ENCODE measurements at places on chromosomes 1 and 21. TPM values are rescaled to one million over a fixed set of nuclear protein-coding genes. Genes with fewer than 3 reads are reported as not detected.

The GBP7 gene
- polyA plus RNA-seq = not detected

The FMO2 gene
- polyA plus RNA-seq = not detected

The IL22RA1 gene
- 1.2 TPM for polyA plus RNA-seq

The PLPP3 gene
- 23.6 TPM for polyA plus RNA-seq

The DTL gene
- 22.0 TPM for polyA plus RNA-seq

The KCNK1 gene
- polyA plus RNA-seq = 6.2 TPM

The ABL2 gene
- polyA plus RNA-seq = 12.9 TPM

The KIRREL1 gene
- polyA plus RNA-seq = 41.3 TPM

The CLCA1 gene
- not detected for polyA plus RNA-seq

DNA sequence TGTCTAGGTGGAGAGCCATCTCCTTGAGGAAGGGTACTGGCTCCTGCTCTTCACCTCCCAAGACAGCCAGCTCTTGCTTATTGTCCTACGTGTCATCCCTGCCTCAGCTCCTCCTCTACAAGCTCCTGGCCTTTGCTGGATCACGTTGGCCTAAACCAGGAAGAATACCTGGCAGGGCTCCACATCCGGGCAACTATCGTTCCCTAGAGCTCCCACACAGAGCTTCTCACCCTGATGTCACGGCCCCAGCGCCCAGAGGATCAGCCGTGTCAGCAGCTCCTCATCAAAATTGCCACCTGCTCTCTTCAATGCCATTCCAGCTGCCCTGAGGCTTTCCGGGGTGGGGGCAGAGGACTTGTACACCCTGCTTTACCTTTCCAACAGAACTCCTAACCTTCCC lies 1.9 kb upstream of the TPM3 start:
- DNase-seq = peak; percentile 27

GRCh38 chr1:43184995-43185394 lies 12.9 kb downstream of the CFAP57 start:
- DNase-seq = no peak

DNA sequence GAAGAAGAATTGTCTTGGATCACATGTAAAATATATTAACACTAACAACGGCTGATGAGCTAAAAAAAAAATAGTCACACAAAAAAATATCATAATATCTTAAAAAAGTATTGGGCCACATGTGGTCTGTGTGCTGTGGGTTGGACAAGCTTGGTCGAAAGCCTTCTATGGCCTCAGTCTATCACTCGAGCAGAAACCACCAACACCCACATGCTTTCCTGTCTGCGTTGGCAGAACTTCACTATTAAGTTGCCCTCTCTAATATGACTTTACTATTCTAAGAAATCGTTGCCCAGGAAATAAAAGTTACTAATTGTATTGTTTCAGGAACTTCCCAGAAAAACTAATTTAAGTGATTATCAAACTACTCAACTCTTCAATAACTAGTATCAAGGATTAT lies 28.2 kb upstream of the ETS2 start:
- DNase-seq = no peak

DNA sequence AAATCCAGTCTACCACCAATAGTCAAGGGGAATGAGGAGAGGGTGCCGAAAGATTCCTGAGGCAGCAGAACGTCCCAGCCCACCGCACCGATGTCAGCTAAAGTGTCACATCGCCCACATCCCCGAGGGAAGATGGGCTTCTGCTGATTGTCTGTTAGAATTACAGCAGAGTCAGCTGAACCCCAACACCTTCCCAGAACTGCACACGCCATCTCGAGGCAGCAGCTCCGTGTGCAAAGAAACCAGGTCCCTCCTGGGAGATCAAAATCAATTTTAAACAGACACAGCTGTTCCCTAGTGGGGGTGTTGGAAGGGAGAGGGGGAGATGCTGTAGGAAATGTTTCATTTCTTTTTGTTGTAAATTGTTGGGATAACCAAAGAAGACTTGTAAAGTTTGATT lies 12.8 kb upstream of the KAZN start:
- DNase-seq = no peak

- no peak for DNase-seq
These were observed 35.9 kb upstream of the SLC45A1 start for GRCh38 chr1:8281843-8282509.

DNA sequence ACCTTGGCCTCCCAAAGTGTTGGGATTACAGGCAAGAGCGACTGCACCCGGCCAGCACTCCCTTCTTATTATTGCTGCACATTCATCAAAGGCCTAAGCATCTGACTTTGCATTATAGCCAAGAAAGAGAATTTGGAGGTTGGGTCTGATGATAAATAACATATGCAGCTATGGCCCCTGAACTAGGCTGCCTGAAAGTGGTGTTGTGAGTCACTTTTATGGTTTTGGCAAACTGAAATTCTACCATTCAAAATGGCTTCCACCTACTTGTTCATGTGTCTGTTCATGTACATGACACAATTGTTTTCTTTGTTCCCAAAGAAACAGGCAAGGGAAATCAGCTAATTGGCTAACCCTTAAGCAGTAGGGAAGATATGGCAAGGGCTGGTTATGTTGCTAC lies 25.0 kb upstream of the UAP1 start:
- DNase-seq = peak; percentile 4

- no peak for DNase-seq
These were observed 8.8 kb downstream of the TBCE start for GRCh38 chr1:235375919-235376605.

DNA sequence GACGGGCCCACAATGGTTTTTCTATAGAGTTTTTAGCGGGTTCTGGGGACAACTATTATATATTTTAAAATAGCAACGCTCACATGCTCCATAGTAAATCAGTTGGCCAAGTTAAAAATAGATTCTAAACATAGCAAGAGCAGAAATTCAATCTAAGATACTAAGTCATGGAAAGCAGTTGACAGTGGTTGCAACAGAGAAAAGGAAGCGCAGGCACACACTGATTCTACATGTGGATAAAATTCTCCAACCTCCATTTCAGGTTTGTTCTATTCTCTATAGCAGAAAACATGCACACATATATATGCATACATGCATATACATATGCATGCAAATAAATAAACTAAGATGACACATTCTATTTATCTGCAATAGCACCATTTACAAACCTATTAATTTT lies 89.6 kb upstream of the HNRNPU start:
- no peak for DNase-seq

DNA sequence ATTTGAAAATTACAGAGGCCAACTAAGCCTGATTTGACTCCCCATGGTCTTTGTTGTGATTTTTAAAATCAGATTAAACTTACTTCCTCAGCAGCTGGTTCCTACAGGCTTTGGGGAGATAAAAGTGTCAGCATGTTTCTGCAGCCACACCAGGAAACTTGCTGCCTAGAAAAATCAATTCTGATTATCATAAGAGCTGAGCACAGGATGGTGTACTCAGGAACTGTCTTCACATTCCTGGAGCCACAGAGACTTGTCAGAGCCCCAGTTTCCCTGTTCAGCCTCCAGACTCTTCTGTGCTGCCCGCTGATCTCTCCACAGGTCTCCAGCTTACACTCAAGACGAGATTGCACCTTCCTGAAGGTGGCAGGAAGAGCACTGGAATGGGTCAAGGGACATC lies 23.9 kb downstream of the RAB3B start:
- no peak for DNase-seq

GRCh38 chr1:32771561-32772280 lies 45.4 kb downstream of the YARS1 start:
- DNase-seq = no peak

DNA sequence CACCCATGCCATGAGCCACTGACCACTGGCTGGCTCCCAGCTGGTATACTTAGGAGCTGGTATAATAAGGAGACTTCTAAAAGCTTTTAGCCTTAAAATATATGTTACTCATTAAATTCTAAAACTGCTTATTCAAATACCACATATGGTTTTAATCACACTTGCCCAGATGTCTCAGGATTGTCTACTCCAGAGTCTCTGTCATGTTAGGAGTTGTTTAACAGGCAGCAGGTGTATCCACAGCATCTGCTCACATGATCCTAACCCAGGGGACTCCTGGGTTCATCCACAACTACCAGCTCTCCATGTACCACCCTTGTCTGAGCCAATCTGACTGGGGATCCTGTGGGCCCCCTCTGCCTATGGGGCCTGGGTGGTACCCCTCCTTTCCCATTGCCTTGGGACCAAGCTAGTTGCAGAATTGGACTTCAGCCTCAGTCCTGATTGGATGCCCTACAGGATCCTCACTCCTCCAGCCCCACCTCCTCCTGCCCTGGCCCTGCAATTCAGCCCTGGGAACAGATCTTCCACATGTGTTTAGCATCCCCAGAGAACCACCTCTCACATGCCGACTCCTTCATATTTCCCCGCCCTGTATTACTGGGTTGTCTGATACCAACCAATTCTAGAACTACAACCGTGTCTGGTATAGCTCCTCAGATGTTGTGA lies 61.3 kb downstream of the BCAR3 start:
- DNase-seq = no peak

- peak; percentile 48 for DNase-seq
These were observed 14.3 kb upstream of the EDN2 start for GRCh38 chr1:41498804-41499203.

- no peak for DNase-seq
These were observed at the start of gene FNDC10 for GRCh38 chr1:1599935-1600860. Gene FNDC10 (minus strand): TSS chr1:1600135. CDS start chr1:1600015, 120 bp downstream.

DNA sequence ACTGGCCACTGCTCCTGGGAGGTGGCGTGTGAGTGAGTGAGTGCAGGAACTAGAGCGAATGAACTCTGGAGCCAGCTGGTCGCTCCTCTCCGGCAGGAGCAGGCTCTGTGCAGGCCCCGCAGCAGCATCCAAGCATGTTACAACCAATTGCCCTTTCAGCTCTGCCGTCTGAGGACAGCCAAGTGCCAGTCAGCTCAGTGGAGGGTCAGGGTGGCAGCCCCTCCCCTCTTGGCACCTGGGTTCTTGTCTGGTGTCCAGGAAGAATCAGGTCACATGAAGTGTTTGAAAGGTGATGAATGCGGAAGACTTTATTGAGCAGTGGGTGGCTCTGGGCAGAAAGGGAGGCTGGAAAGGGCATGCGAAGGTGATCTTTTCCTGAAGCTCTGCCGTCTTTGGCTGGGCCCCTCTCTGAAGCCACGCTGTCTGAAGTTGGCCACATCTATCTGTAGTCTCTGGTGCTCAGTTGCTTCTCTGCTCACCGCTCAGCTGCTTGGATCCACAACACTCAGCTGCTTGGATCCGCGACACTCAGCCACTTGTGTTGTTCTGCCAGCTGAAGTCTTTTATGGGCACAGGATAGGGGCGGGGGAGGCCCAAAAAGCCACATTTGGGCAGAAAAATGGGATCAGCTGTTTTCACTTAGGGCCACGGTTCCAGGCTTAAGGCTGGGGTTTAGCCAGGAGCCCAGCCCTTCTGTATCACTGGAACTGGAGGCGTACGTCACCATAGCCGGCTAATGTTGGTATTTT lies 139.8 kb downstream of the ADSS2 start:
- DNase-seq = no peak

DNA sequence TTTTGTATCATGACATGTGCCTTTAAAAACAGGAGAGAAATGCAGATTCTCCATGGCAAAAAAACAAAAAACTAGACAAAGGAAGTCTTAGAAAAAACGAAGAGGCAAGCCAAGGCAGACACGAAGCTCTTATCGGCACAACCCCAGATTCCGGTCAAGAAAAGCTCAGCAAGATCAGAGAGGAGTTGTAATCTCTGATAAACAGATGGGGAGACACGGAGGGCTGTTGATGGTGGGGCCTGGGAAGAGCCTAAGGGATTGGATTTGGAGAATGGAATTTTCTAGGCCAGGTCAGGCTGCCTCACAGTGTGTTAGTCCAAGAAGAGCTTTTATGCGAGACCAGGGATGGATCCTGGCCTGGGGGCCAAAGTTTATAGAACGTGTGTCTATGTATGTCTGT lies 96.2 kb upstream of the AKT3 start:
- DNase-seq = no peak

DNA sequence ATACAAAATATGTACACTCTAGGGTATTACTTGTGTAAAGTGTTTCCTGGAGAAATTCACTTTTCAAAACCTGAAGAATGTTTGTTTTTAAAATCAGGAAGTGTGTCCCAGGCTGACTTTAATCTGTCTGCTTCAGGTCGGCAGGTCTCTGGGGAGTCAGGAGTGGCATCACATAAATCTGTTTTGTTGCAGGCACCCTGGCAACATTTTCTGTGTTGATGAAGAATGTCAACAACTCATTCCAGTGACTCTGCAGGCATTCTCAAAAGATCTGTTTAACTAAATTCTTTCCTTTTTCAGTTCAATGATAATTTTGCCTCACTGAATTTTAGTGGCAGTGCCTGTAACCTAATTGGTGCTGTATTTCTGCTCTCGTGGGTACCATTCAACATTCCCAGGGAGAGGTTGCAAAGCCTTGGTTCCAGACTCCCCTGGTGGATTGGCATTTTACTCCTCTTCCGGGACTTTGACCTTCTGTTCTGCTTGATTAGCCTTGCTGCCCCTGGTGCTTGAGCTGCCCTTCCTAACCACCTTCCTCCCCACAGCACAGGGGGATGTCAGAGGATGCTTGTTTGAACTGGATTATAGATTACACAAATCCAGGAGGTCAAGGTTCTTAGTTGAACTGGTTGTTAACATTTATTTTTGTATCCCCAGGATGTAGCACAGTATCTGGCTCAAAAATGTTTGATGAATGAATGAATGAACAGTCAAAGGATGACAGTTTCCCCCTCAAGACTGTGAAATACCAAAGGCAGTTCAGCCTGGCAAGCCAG lies 55.4 kb upstream of the LPGAT1 start:
- DNase-seq = peak; percentile 62

GRCh38 chr1:206809504-206810084 lies 37.3 kb upstream of the IL10 start:
- DNase-seq = peak; percentile 16

GRCh38 chr21:16330082-16330907 lies 600.5 kb downstream of the USP25 start:
- peak; percentile 76 for DNase-seq

- DNase-seq = peak; percentile 61
These were observed 1.3 kb downstream of the CRYZ start for GRCh38 chr1:74731399-74732052.

DNA sequence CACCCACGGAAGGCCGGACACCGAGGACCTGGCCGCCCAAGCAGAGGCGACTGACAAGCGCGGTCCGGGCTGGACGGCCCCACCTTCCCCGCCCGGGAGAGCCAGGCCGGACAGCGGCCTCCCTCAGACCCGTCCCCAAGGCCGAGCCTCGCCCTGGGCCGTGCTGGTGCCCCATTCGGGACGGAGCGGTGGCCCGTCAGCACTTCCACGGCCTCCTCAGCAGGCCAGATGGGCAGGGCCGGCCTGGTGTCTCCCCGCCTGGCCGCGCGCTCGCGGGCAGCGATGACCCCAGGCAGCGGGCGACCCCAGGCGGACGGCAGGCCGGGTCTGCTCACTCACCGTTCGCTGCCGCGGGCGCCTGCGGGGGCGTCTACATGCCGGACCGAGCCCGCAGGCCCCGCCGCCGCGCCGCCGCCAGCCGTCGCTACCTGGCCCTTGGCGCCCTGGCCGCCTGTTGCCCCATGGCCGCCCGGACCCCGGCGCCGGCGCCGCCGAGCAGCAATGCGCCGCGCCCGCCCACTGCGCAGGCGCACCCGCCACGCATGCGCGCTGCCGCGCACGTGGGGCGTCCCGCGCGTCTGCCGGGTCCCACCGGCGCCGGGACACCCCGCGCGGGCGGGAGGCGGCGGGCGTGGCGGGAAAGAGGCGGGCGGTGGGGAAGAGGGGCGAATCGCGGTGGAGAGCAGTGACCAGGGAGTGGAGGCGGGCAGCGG lies at the start of gene NADK:
Gene NADK, minus strand, starts transcription at position 521 of the 713 bp plus-strand sequence. CDS start 13,064 bp downstream, outside the sequence.
- DNase-seq = peak; percentile 52
